ENCODE measurements at places on chromosomes 7 and 10.

DNA sequence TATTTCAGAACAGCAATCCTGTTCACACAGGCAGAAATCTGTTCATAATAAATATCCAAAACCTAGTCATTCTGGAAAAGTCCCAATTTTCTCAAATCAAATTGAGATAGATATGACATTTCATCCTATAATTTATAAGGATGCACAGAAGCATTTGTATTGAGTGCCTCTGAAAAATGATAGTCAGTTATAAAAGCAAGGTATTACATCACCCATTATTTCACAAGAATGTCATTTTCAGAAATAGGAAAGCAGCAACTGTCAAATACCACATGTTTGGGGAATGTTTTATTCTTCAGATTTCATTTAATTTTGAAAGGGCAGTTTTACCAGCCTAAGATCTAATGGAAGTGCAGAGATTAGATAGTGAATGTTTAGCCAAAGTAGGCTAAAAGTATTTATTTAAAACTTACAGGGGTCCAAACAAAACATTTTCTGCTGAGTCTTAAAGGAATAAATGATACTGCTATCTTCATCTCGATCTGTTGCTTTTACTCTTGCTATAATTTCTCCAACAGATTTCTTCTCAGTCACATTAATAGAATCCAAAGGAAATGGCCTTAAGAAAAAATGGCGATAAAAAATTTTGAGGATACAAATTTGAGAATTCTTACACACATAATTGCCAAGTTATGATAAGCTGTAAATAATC, 185.8 kb downstream of the HGF start:
- DNase-seq, result no peak

GRCh38 chr7:117190746-117191435, 132.0 kb downstream of the WNT2 start:
- no peak for DNase-seq

DNA sequence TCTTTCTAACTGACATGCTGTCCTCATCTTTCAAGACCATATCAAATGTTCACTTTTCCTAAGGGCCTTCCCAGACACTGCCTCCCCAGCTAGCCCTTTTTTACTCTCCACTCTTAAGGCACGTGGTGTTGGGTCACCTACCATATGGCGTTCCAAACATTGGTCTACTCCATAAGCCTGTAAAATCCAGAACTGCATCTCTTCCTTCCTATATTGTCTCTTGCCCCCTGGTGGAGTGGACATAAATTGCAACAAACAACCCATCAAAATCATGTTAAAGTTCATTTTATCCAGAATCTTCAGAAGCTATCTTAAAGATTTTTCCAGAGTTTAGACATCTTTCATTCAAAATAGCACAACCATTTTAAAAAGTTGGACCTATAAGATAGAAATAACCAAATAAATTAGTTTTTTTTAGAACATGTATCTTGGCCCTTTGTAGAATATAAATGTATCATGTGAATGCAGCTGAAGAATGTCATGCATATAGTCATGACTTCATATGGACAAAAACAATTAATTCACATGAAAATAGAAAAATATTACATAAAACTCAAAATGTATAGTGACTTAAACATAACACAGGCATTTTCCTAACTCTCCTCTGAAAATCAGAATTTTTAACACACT, 180.6 kb upstream of the CHRM2 start:
- peak; percentile 29 for DNase-seq

GRCh38 chr10:59283456-59284091, 78.8 kb downstream of the FAM13C start:
- DNase-seq, result no peak

- DNase-seq, result no peak
These were observed 51.5 kb upstream of the DIP2C start for GRCh38 chr10:740936-741431.
